ENCODE measurements at places on chromosomes 5 and 9.

DNA sequence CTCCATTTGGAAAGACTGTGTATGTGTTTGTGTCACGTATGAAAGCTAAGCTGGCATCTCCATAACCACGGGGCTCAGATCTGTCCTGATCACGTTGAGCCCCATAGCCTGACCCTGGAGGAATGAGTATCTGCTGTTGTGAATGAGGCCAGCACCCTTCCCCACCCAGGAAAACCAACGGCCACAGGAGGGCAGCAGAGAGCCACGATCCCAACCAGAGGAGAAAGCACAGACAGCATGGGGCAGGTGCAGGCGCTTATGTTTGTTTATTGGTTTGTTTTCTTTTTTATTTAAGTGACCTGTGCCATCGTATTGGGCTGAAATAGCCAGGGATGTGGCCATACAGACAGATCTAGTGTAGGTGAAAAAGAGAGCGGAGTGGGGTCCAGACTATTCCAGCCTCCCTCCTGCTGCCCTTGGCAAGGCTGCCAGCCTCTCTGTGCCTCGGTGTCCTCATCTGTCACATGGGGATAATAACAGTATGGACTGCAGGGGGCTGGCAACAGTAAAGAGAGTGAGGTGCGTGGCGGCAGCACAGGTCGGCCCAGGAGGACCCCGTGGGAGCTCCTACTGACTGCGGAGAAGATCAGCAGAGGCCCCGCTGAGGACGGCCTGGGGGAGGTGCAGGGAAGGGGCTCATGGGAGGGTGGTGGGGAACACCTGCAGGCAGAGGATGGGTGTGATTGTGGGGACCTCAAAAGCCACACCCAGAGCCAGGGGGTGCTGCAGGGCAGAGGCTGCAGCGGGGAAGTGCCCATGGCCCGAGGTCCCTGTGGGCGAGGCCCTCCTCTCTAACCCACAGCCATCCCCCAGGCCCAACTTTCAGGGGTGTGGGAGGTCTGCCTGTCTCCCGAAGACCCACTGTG is 12.1 kb downstream of the OR2V2 start:
- DNase-seq = peak; percentile 79

DNA sequence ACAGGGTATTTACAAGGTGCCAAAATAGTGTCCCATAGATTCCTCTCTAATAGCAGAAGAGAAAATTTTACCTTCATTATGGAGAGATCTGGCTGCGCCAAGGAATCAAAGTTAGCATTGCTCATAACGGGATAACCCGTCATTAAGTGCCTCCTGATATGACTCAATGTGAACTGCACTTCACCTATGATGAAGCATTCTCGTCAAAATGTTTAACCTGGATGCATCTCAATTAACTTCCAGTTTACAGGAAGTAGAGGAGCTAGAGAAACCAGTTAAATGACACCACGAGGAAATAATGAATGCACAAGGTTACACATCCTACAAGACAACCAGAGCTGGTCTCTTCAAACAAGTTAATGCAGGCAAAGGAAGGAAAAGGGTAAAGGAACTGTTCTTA is 17.2 kb downstream of the FBXW11 start:
- DNase-seq = peak; percentile 77

DNA sequence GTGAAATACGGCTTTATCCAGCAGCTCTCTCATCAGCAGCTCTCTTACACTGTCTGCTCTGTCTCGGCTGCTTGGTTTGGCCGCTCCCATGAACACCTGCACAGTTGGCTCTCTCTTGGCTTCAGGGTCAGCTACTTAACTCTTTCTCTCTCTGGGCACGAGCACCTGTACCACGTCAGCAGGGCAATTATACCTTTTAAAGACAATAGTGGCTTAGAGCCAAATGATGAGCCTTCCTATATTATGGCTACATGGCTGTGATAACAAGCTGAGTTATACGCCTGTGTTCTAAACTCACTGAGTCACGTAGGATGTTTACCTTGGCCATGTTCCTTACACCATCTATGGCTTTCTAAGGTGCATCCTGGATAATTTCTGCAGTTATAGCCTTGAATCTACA is 69.2 kb upstream of the CTNND2 start:
- no peak for DNase-seq

DNA sequence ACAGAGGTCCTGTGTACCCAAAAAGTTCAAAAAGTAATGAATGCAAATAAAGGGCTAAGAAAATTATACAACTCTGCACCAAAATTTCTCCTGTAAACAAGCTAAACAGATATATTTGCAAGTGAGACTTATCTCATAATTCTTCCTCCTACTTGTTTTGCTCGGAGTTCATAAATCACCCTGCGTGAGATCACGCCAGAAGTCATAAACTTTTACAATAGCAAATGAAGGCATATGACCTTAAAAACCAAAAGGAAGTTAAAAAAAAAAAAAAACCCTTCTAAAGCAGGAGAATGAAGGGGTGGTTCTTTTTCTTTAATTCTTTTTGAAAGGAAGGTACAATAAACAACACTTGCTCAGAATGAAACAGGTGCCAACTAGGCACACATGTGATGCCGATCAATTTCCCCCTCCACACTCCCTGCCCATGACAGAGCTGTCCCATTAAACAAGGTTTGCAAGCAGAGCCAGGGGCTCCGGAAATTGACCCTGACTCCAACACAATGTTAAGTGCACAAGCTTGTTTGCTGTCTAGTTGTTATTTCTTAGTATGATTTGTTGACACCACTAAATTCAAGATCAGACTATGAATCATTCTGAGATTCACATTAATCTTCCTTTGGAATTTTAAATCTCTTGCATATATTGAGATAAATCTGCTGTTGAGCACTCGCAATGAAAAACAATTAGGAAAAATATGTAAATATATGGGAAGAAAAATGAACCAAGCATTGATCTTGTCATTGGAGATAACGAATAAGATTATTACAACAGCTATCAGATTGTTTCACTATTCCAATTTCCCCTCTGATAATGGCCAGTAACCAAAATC is 46.3 kb downstream of the DROSHA start:
- no peak for DNase-seq

DNA sequence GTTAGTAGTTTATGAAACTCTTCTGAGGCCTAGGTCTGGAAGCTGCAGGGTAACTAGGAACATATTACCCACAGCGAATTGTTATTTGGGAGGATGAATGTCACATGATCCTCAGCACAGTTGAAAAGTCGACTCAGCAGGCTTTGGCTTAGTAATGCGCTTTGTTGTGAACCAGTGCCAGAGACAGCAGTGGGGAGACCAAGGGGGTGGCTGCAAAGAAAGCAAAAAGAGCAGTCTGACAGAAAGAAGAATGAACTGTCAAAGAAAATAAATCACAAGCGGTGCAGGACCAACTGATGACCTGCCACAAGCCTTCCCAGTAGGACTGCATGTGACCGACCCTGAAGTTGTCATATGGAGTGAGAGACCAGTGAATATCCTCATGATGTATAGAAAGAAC is 170.0 kb downstream of the CCDC171 start:
- DNase-seq = no peak

- no peak for DNase-seq
Measured at GRCh38 chr5:113800686-113801085, 287.2 kb downstream of the YTHDC2 start.

DNA sequence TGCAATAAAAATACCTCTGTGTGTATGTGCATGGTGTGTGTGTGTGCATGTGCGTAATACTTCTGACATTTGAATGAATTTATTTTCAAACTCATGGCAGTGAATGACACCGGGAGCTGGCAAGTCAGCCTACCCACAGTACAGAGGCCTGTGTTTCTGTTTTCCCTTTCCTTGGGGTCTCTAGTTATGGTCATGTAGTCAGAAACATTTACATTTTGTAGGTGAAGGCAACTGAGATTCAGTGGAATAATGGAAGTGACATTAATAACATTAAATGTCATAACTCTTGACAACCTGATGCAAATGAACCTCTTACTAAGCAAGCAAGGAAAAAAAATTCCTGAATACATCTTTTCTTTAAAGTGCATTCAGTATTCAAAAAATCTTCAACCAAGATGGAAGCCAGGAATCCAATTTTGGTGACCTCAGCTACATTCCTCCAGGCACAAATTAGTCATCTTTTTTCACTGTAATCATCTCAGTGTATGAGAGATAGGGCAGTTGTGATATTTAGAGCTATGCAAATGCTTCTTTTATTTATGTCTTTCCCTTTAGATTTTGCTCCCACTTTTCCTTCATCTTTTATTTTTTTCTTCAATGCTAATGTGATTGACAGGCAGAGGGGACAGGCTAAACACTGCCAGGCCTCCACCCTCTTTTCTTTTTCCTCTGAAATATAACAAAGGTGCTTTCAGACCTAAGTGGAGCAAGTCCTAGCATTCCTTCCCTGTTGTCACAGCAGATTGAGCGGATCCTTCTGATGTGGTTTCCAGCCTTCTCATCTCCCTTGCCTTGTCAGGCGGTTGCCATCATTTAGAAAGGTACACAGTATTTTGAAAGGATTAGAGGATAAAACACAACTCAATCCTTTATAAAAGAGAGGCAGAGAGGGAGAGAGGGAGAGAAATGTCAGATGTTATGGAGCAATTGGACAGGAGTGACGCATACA is 569.8 kb upstream of the ADAMTS16 start:
- peak; percentile 42 for DNase-seq

DNA sequence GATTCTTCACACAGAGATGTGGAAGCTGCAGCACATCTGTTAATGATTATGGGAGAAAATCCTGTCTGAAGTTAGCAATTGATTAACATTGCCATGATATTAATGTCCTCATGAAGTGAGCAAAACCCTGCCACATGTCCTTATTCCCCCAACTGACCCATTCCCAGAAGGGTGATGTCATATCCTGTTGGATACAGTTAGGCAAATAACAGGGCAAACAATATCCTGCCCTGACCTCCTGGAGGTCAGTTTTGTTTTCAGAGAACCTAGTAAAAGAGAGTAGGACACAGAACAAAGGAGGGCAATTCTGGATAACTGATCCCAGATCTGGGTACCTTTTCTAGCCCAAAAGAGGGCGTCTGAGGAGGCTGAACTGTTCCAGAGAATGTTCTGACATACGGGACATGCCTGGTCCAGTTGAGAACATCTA is 11.0 kb downstream of the ABLIM3 start:
- DNase-seq = peak; percentile 98

DNA sequence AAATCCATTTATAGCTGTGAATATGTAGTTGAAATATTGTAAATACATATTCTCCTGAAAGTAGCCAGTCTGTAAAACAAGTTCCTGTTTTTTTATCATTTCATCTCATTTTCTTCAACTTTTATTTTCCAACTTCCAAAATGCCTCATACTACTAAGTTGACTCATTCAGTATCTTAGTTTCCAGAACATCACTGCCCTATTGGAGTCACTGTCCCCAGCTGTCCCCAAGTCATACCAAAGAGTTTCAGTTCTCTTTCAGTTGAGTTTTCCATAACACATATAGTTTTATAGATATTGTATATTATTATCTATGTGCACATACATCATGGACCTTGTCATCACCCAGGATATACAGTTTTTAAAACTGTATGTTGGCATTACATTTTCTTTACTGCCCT is 261.7 kb downstream of the CDH12 start:
- DNase-seq = no peak
